ENCODE measurements at places on chromosomes 7 and 10. TPM values are rescaled to one million over a fixed set of nuclear protein-coding genes. Genes with fewer than 3 reads are reported as not detected.

DNA sequence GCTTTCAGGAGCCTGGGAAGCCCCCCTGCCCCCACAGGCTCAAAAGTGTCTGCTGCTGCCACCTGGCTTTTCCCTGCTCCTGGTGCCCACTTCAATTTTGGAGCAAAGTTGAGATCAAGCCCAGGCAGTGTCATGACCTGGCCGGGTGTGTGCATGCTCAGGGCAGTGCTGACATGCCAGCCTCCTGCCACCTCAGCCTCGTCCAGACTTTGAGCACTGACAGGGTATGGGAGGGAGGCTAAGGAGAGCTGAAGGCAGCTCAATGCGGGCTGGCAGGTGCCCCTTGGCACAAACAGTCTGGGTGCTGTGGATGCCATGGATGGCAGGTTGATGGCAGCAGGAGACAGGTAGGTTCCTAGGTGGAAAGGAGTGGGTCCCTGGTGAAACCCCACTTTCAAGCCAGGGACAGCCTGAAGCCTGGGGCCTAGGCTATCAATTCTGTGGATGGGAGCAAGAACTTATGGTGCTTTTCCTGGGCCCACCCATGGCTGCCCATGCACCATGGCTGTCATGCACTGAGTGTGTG is 12.3 kb upstream of the ECHDC3 start:
- no peak for DNase-seq

GRCh38 chr7:100884736-100885439 is 4.6 kb downstream of the UFSP1 start:
- DNase-seq: no peak

- DNase-seq: no peak
Measured at GRCh38 chr10:115883372-115883771, 389.6 kb downstream of the GFRA1 start.

Gene INSYN2A
- total RNA-seq: 0.17 TPM

- no peak for DNase-seq
Measured at GRCh38 chr7:121211253-121211652, 117.5 kb upstream of the WNT16 start.

DNA sequence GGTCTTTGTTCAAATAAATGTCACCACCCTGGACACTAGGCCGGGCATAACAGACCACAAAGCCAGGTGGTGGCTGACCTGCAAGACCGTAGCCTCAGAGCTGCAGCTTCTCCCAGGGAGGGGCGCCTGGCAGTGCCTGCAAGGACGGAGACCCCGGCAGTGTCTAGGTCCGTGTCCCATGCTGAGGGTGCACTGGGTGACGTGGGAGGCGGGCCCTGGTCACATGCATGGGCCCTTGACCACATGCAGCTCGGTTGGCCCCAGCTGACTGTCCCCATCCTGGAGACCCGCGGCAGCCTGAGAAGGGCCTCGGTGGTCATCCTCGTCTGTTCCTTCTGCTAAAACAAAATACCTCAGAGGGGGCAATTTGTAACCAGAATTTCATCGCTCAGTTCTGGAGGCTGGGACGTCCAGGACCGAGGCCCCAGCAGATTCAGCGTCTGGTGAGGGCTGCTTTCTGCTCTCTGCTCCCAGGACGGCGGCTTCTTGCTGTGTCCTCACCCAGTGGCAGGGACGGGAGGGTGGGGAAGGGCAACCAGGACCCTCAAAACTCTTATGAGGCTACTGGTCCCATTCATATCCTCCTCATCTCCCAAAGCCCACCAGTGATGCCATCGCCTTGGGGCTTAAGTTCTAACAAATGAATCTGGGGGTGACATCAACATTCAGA is 36.8 kb downstream of the PWWP2B start:
- DNase-seq: no peak

DNA sequence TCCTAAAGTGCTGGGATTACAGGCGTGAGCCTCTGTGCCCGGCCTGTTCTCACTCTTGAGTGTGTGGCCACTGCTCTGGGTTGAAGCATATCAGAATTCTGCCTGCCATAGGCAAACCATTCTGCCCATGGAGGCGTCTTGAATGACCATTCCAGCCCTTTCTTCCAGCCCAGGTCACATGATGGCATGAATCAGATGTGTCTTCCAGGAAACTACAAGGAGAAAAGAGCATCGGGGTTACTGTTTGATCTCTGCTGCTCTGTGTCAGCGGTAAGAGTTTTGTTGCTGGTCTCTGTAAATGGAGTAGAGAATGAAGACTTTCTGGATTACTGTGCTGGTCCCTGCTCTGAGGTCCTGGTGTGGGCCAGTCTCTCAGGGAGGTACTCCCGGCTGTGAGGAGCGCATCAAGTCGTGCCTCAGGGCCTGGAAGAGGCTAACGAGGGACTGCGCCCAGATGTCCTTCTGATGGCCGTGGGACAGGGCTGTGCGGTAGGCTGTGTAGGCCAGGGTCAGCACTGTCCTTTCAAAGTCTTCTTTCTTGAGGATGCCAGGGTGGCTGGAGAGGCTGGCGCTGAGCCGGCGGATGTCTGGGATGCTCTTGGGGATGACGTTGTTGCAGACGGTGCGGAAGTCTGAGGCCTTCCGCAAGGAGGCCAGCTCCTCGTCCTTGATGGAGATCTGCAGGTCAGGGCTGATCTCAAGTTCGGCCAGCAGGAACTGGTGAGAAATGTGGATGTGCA is 5.8 kb upstream of the SLC13A4 start:
- no peak for DNase-seq
